ENCODE measurements at places on chromosomes 7 and 10. TPM values are rescaled to one million over a fixed set of nuclear protein-coding genes. Genes with fewer than 3 reads are reported as not detected.
A peak's percentile ranks its signal among the peaks of the same experiment; 100 is the strongest.

ZNF722 gene
- total RNA-seq: not detected

CYP3A7 gene
- not detected for total RNA-seq

CTAGE4 gene
- total RNA-seq: not detected

HTRA1 gene
- total RNA-seq: 154 TPM

POM121L12 gene
- total RNA-seq: not detected

DNA sequence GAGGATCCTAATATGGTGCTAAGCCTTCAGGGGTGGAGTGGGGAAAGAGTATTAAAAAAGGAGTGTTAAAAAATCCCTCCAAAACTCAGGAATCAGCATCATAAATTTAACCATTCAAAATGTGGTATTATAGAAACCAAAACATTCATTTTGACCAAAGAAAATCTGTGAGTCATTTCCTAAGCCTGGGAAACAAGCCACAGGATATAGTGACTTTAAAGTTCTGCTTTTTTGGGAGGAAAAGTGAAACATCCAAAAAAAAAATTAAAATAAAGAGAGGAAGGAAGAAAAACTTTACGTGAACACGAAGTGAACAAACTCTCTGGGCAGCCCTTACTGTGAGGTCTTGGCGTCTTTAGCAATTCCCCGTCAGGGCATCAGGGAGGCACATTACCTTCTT lies 74.0 kb upstream of the GSDME start:
- peak; percentile 61 for DNase-seq

DNA sequence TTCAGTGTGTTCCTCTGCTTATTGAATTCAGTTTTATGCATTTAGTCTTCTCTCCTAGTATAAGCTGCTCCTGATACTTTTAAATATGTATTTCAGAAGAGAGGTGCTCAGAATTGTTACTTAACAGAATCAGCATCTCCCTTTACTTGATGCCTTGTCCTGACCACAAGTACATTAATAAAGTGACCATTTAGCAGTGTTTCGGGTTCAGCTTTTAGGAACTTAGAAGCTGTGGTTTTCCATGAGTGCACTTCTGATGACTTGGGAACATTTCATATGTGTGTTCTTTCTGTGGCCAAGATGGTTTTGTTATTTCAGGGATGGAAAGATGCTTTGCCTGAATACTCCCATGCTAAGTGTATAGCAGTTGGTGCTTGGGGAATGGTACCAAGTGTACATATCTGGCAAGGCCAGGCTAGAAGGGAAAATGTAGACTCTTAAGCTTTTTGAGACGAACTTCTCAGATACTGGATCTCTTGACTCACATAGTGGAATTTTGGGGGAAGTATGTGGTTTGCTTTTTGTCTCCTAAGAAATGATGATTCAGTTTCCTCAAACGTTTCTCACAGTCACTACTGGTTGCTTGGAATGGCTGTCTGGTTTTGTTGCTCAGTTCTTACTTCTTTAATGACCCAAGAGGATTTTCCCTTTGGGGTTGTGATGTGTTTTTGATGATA lies 17.2 kb downstream of the SGPL1 start:
- peak; percentile 92 for DNase-seq

ATOH7 gene
- not detected for total RNA-seq

DNA sequence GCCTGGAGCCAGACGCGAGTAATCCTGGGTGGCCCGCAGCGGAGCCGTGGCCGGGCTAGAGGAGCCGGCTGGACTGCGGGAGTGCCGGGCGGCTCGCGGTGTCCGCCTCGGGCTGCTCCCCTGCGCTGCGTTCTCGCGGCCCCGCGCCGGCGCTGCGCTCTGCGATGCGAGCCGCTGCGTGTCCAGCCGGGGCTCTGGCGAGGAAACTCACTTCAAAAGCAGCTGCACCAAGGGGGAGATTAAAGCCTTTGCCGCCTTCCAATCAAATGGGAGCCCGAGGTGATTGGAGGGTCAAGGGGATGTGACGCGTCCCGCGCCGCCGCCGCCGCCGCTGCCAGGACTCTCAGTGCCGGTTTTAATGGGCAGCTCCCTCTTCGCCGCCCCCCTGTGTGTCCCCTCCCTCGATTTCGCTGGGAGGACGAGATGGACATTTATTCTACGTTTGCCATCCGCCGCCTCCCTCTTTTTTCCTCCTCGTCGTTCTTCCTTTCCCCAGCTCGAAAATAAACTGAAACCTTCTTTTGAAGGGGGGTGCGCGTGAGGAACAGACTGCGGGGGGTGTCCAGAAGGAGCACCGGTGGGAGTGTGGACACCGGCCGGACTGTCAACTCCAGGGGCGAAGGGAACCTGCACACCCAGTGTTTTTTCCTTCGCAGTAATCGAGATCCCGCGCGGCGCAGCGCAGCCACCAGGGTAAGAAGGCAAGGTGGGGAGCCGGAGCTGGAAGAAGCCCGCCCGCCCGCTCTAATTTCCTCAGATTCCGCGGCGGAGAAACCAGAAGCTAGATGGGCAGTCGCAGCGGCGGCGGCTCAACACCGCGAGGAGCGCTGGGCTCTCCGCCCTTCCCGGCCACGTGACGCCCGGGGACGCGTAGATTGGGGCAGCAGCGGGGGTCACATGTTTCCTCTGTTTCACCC lies at the start of gene ZNF503:
Gene ZNF503 (minus strand): TSS at position 196 of the 917 bp plus-strand sequence. CDS start 345 bp downstream, outside the sequence.
- DNase-seq: peak; percentile 99

- no peak for DNase-seq
These were observed 12.5 kb upstream of the CUX1 start for GRCh38 chr7:101804967-101805366.

STEAP1B gene
- total RNA-seq: not detected

DNA sequence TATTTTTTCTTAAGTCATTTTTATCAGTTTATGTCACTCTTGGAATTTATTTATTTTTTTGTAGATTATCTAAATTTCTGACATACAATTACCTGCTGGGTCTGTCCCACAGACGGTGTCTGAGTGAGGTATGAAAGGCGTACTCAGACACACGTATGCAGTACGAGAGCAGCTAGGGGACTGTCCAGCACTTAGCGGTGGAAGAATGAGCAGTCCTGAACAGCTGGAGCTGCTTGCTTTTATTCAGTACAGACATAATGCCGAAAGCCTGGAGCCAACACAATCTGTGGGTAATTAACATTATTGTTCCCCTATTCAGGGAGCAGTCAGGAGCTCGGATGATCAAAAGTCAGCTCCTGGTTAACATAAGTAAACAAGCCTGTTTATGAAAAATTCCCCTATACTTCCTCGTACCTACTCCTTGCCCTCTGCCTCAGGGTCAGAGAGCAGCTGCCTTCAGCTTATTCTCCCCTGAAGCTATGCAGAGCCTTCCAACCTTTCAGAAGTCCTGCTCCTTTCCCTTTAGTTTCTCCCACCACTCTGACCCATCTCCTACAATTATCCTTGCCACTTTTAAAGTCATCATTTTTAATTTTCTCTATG lies 488.0 kb upstream of the POM121L12 start:
- no peak for DNase-seq

BTBD16 gene
- not detected for total RNA-seq

TMEM254 gene
- 8.6 TPM for total RNA-seq

ZNF488 gene
- 0.15 TPM for total RNA-seq

LRRC4 gene
- total RNA-seq: 9.3 TPM

- peak; percentile 79 for DNase-seq
These were observed 17.1 kb downstream of the ENTPD7 start for GRCh38 chr10:99676426-99676825.

SH2D4B gene
- 0.18 TPM for total RNA-seq

- no peak for DNase-seq
These were observed 143.7 kb downstream of the SLIT1 start for GRCh38 chr10:97042081-97042480.

DNA sequence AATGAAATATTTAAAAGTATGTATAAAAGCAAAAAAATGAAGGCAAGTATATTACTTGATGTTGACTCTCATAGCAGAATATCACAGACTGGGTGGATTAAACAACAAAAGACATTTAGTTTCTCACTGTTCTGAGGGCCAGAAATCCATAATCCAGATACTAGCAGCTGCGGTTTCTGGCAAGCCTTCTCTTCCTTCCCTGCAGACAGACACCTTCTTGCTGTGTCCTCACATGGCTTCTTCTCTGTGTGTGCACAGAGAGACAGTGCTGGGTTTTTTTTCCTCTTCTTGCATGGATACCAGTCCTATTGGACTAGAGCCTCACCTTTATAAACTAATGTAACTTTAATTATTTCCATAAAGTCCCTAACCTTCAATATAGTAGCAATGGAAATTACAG lies 127.9 kb upstream of the AKR1E2 start:
- DNase-seq: peak; percentile 72

GRCh38 chr10:69335613-69336012 lies 57.3 kb downstream of the HK1 start:
- DNase-seq: no peak

DNA sequence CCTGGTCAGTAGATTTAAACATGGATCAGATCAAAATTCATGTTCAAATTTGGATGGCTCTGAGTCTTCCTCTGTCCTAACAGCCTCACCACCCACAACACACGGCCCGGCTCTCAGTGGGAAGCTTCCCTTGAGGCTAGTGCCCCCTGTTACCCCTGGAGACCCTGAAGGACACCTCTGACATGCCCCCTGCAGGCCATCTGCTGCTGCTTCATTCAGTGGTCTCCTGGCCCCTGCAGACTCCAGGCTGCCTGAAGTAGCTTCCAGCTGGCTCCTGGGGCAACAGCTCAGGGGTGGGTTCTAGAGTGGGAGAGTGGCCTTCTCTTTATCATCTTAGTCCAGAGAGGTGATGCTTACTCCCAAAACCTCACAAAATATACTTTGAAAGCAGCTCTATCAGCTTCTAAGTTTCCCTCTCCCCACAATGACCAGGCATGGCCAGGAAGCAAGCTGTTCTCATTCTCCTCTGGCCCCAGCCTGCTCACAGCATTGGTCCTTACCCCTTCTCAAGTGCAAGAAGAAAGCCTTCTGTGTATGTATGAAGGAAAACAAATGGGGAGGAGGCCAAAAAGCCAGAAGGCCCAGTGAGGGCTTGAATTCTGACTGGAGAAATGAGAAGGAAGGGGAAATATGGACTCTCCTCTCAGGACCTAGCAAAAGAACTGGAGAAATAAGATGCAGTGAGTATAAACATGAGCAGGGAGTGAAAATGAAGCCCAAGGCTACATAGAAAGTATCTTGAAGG lies 189.6 kb upstream of the INHBA start:
- no peak for DNase-seq

- DNase-seq: no peak
These were observed 23.9 kb downstream of the TNS3 start for GRCh38 chr7:47557694-47558670.

GRCh38 chr7:105141068-105141467 lies 127.1 kb downstream of the KMT2E start:
- peak; percentile 60 for DNase-seq

FAM25C gene
- not detected for total RNA-seq

ADRB1 gene
- 0.69 TPM for total RNA-seq

ANKRD1 gene
- total RNA-seq: 39.1 TPM

GRCh38 chr10:117553815-117554172 lies 11.2 kb downstream of the EMX2 start:
- no peak for DNase-seq

FAM131B gene
- 3.0 TPM for total RNA-seq

GRCh38 chr10:86945361-86946212 lies 11.8 kb downstream of the MMRN2 start:
- peak; percentile 33 for DNase-seq

DNA sequence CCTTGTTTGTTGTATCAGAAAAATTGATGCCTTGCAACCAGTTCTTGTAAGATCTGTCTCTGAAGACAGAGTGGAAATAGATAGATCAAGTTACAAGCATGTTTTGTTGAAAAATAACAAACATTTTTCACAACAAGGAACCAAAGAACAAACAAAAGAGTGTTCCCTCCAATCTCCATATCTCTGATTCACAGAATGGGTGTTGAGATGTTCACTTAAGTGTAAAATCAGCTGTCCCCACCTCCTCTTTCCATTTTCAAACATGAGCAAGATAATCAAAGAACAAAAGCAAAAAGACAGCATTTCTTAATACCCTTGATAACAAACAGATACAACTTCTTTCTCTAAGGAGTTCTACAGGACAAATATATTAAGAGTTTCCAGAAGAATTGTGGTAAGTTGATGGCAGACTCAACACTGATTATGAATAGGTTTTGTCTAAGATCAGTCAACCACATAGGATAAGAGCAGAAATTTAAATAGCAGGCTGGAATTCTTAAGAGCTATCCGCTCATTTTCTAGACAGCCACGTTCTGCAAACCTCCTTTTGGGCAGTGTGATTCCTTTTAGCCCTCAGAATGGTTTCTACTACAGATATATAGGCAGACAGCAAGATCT lies 970.9 kb upstream of the AUTS2 start:
- DNase-seq: peak; percentile 24

PON1 gene
- not detected for total RNA-seq

DNA sequence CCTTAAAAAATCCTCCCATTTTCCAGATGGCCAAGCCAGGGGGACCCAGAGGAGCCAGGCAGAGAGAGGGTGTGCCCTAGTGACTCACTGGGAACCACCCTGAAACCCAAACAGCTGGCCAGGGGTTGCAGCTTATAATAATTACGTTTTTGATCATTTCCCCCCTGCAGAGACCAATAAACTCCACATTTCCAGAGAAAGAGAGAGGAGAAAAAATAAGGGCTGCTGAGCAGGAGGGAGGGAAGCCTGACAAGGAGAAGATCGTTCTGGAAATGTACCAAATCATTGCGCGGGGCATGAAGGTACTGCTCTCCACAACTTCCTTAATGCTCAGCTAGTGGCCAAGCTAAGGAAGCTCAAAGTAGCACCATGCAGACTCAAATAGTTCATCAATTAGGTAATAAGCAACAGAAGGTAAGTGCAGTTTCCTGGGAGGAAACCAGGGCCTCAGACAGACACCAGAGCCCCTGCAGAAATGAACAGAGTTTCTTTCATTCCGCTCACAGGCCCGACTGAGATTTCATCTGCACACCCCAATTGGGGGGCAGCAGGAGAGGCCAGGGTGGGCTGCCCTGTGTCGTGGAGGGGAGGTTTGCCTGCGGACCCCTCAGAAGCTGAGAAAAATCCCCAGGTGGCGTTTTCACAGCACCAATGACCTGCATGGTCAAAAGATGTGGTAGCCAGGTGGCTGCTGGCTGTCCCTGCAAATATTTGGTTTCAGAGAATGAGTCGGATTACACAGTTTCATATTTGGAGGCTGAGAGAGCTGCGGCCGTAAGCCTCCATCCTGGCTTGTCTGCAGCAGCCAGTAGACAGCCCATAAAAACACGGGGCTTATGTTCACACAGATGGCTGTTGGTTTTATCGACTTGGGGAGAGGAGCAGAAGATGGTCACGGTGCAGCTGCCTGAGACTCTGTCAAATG lies 153.2 kb upstream of the LYZL2 start:
- DNase-seq: peak; percentile 35
